ENCODE measurements at places on chromosomes 2 and 18.
A peak's percentile ranks its signal among the peaks of the same experiment; 100 is the strongest.

GRCh38 chr2:85753525-85754312, at the start of gene ATOH8:
Gene ATOH8 (plus strand): TSS chr2:85753991. CDS start chr2:85754190, 199 bp downstream.
- DNase-seq: peak; percentile 39

- no peak for DNase-seq
These were observed 130.5 kb downstream of the PLCL1 start for GRCh38 chr2:197934934-197935289.

GRCh38 chr2:205688417-205689200, 6.3 kb downstream of the NRP2 start:
- DNase-seq: no peak

- DNase-seq: no peak
These were observed 444.3 kb downstream of the RND3 start for GRCh38 chr2:150043172-150043500.

DNA sequence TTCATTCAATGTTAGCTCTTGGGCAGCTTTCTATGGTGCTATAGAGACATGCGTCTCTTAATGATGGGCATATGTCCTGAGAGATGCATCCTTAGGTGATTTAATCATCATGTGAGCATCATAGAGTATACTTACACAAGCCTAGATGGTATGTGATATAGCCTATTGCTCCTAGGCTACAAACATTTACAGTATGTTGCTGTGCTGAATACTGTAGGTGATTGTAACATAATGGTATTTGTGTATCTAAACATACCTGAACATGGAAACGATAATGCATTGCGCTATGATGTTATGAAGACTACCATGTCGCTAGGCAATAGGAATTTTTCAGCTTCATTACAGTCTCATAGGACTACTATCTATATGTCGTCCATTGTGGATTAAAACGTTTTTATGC, 89.4 kb downstream of the ARHGAP15 start:
- no peak for DNase-seq
